Activated CD4-positive, CD25-positive, alpha-beta regulatory T cell treated with anti-CD3 and anti-CD28 coated beads, Interleukin-2, amount 50 U/mL, for 16 hours (primary cell): ENCODE measurements at places on chromosomes 1 and 21.

DNA sequence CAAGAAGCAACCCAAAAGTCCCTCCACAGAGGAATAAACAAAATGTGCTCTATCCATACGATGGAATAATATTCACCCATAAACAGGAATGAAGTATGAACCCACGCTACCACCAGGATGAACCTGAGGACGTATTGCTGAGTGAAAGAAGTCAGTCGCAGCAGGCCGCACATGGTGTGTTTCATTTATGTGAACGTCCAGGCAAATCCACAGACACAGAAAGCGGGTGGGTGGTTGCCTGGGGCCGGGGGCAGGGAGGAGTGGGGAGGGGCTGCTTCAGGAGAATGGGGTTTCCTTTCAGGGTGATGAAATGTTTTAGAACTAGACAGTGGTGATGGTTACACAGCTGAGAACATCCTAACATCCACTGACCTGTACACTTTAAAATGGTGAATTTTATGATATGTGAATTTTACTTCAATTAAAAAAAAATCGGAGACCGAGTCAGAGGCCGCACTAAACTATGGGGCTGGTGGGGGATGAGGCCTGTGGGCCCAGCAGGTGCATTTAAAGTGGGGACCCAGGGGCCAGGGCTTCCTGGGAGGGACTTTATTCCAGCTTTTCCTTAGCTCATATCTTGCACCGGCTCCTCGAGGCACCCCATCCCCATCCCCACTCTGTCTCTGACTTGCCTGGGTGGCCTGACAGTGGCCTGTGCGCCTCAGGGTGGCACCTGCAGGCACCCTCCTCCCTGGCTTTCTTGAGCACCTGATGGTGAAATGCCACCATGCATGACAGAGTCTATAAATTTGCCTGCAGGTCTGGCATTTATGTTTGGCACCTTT is 392.6 kb upstream of the VAMP3 start:
- no peak for DNase-seq

DNA sequence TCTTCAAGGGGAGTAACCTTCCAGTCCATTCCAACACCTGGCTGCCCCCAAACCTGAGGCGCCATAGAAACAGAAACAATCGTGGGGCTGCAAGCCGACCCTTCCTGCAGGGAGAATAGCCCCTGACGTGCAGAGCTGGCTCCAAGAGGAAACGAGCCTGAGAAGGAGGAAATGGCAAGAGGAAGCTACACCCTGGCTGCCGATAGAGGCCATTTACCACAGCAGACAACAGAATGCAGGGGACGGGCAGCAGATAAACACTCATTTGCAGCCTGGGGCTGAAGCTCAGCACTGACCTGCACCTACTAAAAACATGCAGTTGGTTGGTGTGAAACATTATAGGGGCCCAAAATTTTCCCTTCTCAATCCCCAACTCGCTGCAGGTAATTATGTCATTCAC is 8.7 kb upstream of the TDRD10 start:
- DNase-seq, result no peak

GRCh38 chr21:14876524-14876840 is 188.3 kb downstream of the NRIP1 start:
- no peak for DNase-seq

- DNase-seq, result no peak
Measured at GRCh38 chr1:92291372-92291999, 7.3 kb downstream of the GLMN start.

DNA sequence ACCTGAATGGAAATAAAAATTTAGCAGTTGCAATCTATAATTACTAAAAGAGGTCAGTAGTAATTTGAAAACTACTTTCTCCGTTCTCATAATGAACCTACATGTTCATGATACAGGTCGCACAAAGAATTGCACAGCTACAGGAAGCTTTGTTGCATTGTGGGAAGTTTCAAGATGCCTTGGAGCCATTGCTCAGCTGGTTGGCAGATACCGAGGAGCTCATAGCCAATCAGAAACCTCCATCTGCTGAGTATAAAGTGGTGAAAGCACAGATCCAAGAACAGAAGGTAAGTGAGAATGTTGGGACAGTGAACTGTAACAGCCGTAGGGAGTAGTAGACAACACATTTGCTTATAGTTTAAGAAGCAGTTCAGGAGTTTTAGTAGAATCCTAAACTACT is 68.8 kb upstream of the BMP8A start:
- DNase-seq, result no peak

DNA sequence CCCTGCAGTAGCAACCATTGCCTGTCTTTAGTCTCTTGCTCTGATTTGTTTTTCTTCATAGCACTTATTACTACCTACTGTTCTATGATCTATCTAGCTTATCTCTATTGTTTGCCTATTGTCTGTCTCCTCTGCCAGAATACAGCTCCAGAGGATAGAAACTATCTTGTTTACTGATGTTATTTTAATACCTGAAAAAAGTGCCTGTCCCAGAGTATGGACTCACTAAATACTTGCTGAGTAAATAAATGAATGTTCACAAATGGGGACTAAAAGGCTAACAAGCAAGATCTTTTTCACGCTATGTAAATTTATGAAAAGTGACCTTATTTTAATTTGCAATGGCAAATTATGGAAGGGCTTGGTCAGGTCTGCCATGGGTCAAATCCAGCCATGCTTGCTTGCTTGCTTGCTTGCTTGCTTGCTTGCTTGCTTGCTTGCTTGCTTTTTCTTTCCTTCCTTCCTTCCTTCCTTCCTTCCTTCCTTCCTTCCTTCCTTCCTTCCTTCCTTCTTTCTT is 145.3 kb downstream of the TGFB2 start:
- no peak for DNase-seq

DNA sequence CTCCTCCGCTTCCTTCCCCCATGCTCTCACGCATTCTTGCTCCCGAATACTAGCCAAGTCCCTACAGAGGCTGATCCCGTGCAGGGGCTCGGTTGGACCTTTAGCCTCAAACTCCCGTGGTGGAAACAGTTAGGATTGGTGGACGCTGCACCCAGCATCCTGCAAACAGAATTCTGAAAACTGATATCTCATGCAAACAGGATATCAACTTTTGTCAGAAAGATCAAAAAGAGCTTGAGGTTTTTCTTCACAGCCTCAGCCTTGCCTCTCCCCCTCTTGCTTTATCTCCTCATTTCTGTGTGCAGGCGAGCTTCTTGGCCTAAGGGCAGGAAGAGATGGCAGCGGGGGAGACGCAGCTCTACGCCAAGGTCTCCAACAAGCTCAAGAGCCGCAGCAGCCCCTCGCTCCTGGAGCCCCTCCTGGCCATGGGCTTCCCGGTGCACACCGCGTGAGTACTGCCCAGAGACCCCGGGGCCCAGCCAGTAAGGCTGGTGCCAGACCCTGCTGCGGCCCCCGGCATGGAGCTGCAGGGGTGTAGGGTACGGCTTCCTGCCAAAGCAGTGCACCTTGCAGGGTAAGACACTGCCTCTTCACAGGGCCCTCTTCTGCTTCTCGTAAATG is at the start of gene UBASH3A:
TSS of gene UBASH3A (plus strand) at position 292 of the 621 bp plus-strand sequence. CDS start at position 336, 44 bp downstream.
- no peak for DNase-seq

DNA sequence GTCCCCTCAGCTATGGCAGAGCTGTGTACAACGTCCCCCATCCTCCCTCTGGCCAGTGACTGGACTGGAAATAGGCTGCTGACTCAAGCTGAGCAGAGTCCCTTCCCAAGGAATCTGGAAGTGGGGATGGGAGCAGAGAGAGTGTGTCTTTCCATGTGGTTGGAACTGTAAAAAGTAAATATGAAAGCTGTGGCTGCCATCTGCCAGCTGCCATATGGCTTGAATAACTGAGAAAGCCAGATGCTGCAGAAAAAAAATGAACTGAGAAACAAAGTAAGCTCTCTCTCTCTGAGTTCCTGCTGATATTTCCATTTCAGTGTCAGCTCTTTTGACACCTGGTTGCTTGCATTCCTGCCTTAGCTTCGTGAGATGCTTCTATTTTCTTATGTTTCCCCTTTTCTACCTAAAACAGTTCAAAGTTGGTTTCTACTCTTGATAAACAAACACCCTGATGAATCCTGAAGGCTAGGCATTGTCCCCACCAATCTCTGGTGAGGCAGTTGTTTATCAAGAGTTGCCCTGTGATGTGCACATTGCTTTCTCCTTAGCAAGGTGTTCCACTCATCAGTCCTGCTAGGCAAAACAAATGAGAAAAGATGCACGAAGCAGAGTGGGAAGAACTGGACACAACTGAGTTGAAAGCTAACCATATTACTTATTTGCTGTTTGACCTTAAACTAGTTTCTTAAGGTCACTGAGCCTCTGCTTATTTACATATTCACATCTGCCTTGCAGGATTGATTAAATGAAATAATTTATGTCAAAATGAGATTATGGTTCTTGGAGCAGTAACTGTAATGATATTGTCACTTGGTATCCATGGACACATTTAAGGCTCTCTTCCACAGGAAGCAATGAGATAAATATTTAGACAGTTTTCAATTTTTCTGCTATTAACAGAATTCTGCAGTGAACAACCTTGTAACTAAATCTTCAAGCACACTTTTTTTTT is 16.6 kb upstream of the DR1 start:
- no peak for DNase-seq

GRCh38 chr1:225870911-225871310 is 11.3 kb downstream of the TMEM63A start:
- no peak for DNase-seq

- DNase-seq, result no peak
Measured at GRCh38 chr1:245197121-245197520, 42.3 kb downstream of the KIF26B start.

DNA sequence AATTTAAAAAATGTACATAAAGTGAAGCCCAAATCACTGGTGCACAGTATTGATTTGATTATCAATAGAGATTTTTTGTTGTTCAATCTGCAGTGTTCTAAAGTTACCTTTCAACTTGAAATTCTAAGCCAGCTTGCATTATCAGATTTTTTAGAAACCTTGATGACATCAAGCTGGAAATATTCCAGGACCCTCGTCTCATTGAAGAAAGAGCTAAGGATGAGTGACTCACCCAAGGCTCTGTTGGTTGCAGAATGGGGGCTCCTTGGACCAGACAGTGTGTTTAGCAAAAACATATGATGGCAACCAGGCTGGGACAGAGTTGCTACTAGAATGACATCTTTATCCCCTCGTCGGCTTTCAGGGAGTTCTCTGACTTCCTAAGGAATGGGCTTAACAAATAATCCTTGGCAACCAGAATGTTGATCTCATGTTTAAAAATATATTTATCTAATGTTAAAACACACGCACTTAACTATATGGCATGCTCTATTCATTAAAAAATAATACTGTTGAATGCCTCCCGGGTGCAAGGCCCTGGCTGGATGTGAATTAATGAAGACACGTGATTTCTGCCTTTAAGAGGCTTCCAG is 79.7 kb downstream of the RUNX3 start:
- DNase-seq, result no peak

- DNase-seq, result no peak
Measured at GRCh38 chr1:189103956-189104355, 1373.7 kb downstream of the BRINP3 start.

GRCh38 chr1:231138236-231138635 is 23.6 kb upstream of the TRIM67 start:
- DNase-seq, result no peak

DNA sequence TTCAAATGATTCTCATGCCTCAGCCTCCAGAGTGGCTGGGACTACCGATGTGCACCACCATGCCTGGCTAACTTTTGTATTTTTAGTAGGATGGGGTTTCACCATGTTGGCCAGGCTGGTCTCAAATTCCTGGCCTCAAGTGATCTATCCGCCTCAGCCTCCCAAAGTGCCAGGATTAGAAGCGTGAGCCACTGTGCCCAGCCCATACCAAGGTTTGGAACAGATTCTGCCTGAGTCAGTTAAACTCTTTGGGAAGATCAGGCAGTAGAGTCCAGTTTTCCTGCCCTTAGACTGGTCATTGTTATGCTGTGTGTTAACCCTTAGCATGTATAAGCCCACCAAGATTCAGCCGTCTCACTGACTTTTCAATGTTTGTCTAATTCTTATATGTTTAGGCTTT is 48.3 kb upstream of the LYPLAL1 start:
- DNase-seq, result no peak

DNA sequence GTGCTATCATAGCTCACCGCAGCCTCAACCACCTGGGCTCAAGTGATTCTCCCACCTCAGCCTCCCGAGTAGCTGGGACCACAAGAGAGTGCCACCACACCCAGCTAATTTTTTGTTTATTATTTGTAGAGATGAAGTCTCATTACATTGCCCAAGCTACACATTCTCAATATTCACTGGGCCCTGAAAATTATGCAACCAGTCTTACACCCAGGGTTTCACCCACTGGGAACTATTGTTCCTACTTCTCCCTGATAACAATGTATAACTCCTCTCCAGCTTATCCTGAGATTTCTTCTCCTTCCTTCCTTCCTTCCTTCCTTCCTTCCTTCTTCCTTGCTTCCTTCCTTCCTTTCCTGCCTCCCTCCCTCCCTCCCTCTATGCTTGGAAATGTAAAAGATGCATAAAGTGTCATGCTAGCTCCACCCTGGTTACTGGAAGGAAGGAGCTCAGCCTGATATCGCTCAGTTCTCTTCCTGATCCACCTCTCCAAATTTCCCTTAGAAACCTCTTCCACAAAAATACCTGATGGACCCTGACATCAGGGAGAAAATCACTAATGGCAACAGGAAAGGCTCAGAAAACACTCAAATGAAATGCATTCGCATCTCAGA is 11.2 kb upstream of the VSIG8 start:
- no peak for DNase-seq

DNA sequence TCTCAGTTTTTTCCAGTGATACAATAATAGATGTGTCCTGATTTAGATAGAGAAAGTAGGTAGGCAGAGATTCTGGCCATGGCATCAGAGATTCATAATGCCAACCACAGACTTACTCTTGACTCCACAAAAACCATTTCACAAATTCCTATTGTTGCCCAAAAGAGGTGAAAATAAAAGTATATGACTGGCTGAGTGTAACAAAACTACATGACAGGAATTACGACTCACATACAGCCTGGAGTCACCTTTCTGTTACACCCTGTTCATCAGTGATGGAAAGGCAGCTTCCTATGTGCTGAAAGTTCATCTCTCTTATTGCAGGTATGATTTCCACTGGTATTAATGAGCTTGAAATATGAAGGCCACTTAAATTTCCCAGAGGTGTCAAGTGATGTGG is 72.3 kb downstream of the MPZL1 start:
- no peak for DNase-seq
